MG63 (cell line): ENCODE measurements at places on chromosomes 11 and 22. TPM values are rescaled to one million over a fixed set of nuclear protein-coding genes. Genes with fewer than 3 reads are reported as not detected.

The JAM3 gene
- 5.7 and 5.8 TPM in 2 replicates for total RNA-seq

The IGLL1 gene
- total RNA-seq, result not detected in 2 replicates

The CHADL gene
- not detected in 2 replicates for total RNA-seq

The LMNTD2 gene
- 0.20 and 0.30 TPM in 2 replicates for total RNA-seq

The AGBL2 gene
- total RNA-seq, result not detected in 2 replicates

The CELF1 gene
- total RNA-seq, result 69.3 and 86.9 TPM in 2 replicates

The APBB1 gene
- total RNA-seq, result 7.2 and 21.1 TPM in 2 replicates

The SAA1 gene
- not detected in 2 replicates for total RNA-seq

The SCUBE1 gene
- 0.05 and 0.16 TPM in 2 replicates for total RNA-seq

The TYMP gene
- 22.1 and 22.2 TPM in 2 replicates for total RNA-seq

The KLHL35 gene
- 0.12 and 3.9 TPM in 2 replicates for total RNA-seq

The SERPINH1 gene
- 1,157 and 1,275 TPM in 2 replicates for total RNA-seq

The DEFB131B gene
- not detected in 2 replicates for total RNA-seq

The DDIAS gene
- total RNA-seq, result 9.2 and 10.3 TPM in 2 replicates

The PRG3 gene
- not detected in 2 replicates for total RNA-seq

The LARGE2 gene
- total RNA-seq, result not detected in 2 replicates

The CCDC73 gene
- total RNA-seq, result not detected in 2 replicates

The SLC22A6 gene
- not detected in 2 replicates for total RNA-seq

The LDHAL6A gene
- not detected in 2 replicates for total RNA-seq

The KBTBD3 gene
- 0.63 and 1.4 TPM in 2 replicates for total RNA-seq

The CREB3L1 gene
- 2.5 and 12.5 TPM in 2 replicates for total RNA-seq

The DDI1 gene
- not detected in 2 replicates for total RNA-seq

The TSGA10IP gene
- not detected in 2 replicates for total RNA-seq

The TSPAN32 gene
- 4.3 and 6.0 TPM in 2 replicates for total RNA-seq

The MPEG1 gene
- not detected in 2 replicates for total RNA-seq

The SAAL1 gene
- total RNA-seq, result 24.8 and 26.6 TPM in 2 replicates

The TBC1D22A gene
- total RNA-seq, result 14.5 and 18.2 TPM in 2 replicates

The DDX25 gene
- total RNA-seq, result not detected in 2 replicates

The KRTAP5-7 gene
- total RNA-seq, result not detected in 2 replicates

The CPT1B gene
- total RNA-seq, result 4.4 and 9.9 TPM in 2 replicates

The FAM227A gene
- 0.33 TPM in 1 of 2 replicates, not detected in the other for total RNA-seq

The LGR4 gene
- total RNA-seq, result 3.9 and 7.7 TPM in 2 replicates

The OTOG gene
- total RNA-seq, result not detected in 2 replicates

The OR52J3 gene
- not detected in 2 replicates for total RNA-seq

The PRR33 gene
- not detected in 2 replicates for total RNA-seq

The TMEM184B gene
- 18.6 and 20.4 TPM in 2 replicates for total RNA-seq

The CDHR5 gene
- total RNA-seq, result not detected in 2 replicates

The STK33 gene
- 1.4 and 1.8 TPM in 2 replicates for total RNA-seq
